ENCODE measurements at places on chromosomes 6 and 20.

- DNase-seq: no peak
Measured at GRCh38 chr6:16042751-16043150, 86.1 kb upstream of the MYLIP start.

GRCh38 chr20:10898552-10898951 is 224.8 kb upstream of the JAG1 start:
- DNase-seq: no peak

GRCh38 chr6:145148776-145149175 is 586.5 kb downstream of the EPM2A start:
- no peak for DNase-seq

GRCh38 chr20:56711018-56711417 is 81.9 kb downstream of the TFAP2C start:
- DNase-seq: no peak

- DNase-seq: peak; percentile 34
Measured at GRCh38 chr6:25788305-25788922, 33.9 kb downstream of the SLC17A4 start.

- no peak for DNase-seq
Measured at GRCh38 chr6:164720-165119, 127.6 kb upstream of the DUSP22 start.

GRCh38 chr6:6058054-6058444 is 51.3 kb upstream of the NRN1 start:
- no peak for DNase-seq
